Erythroblast (primary cell): ENCODE measurements at places on chromosomes 1 and 21.
A peak's percentile ranks its signal among the peaks of the same experiment; 100 is the strongest.

DNA sequence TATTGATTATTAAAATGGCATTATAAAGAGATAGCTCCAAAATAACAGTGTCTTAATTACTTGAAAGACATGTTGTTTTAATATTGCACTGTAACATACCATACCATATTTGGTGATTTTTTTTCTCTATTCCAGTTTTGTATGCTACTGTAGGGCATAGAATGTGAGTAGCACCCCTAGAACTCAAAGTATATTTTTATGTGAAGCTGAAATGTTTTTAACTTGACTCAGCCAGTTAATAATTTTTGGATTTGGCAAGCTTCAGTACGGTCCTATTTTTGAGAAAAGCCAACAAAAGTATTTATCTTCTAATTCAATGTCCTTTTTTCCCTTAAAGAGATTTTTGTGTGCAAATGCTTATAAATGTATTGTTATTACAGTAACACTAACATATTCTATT is 593.8 kb downstream of the USP25 start:
- no peak for DNase-seq

DNA sequence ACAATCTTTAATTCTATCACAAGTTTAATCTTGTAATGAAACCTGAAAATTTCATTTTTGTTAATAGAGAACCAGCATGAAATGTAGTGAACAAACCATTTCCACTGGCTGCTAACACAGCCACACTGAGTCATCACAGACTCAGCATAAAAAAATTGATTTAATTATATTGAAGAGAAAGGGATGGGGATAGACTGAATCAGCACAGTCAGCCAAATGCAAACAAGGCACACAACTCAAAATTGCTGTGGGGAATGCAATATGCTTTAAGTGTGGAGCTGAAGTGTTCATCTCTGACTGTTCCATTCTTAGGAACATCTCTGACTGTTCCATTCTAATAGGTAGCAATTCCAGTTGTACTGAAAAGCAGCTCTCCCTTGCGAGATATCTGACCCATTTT is 299.8 kb downstream of the MRPL39 start:
- no peak for DNase-seq

- no peak for DNase-seq
Observed at GRCh38 chr1:210709701-210710100, 381.0 kb downstream of the HHAT start.

DNA sequence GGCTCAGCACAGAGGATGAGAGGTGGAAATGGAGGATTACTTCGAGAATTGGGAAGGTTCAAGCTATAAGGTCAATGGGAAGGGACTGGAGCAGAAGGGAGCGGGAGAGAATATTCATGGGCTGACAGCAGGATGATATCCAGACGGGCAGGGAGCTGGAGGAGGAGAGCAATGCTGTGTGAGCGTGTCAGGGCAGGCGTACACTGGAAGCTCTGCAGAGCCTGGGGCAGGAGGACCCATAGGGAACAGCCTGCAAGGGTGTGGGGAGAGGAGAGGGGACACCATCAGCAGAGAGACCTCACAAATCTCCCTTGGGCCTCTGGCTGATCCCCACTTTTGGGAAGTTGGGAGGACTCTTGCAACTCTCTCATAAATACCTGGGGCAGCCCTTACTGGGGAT is 13.7 kb downstream of the CSF1 start:
- DNase-seq = no peak

DNA sequence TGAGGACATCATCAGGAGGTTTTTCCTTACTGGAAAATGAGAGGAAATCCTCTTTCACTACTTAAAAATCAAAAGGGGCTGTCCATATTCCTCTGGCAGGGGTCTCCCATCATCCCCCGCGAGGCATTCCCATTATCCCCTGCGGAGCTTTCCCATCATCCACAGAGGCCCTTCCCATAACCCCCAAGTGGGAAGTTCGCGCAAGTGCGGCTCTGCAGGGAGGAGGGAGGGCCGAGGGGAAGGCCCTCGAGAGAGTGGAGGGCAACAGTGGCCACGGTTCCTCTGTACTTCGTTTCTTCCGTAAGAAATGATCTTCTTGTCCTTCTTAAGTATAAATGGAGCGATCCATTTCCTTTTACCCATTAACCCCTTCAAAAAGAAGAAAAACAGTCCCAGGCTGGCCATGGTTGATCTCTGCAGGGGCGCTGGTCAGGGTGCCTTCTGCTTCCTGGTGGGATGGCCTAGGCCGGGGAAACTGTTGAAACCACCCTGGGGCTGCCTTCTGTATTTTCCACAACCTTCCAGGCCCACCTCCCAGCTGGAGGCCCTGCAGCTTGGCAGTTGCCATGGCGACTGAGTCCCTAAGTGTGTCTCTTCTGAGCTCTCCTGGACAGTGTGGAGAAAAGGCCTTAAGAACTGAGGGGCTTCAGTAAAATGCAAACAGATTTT is 3.6 kb upstream of the RSPH1 start:
- DNase-seq = no peak

DNA sequence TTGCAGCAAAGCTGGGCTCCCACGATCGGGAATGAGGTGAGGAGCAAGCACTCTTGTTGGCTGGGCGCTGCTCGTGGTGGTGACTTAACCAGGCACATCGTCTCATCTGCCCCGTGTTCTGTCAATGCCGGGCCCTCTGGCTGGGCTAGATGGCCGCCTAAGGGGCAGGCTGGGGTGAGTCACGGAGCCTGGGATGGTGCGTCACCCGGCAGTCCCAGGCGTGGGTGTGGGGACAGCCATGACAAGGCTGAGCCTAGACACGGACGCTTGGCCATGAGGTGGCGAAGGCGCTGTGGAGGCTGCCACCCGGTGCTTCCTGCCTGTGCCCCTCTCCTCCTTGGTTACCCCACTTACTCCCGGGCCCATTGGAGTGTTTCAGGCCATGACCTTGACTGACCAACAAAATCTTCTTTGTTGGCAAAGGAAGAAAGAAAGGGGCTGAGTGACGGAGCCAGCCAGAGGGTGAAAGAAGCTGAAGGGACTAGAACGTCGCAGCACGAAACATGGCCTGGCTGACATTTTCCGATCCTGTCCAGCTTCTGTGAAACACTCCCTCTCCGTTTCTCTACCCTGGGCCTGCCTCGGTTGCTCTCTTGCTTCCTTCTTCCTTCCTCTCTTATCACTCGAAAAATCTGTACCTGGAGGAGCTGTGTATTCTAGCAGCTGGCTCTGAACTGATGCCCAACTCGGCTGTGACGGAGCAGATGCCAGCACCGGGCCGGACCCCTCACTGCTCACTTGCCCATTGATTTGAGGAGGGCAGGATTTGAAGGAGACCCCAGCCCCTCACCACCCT is 596 bp downstream of the CD247 start:
- no peak for DNase-seq

GRCh38 chr1:36849956-36850355 is 184.4 kb downstream of the GRIK3 start:
- no peak for DNase-seq

DNA sequence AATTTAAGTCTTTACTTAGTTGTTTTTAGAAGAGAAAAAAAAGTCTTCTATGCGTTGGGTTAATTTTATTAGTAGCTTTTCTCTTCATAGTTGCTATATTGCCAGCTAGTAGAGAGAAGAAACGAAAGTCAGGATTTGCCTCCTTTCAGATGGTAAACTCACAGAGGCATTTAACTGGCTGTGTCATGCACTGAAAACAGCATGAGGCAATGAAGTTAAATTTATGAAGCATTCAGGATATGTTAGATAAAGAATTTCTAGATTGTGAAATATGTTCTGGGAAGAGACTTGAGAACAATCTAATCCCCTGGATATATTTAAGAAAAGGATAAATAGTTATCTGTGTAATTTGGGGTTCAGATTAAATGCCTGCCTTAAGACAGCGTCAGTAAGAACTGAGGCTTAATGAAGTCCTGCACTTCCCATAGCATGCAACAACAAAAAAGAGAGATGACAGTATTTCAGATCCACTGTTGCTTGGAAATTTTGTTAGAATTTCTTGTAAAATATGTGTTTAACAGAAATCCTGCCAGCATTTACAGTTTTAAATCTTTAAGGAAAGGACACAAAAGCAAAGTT is 1.7 kb downstream of the ANGPTL1 start:
- no peak for DNase-seq

GRCh38 chr1:44212355-44213221 is 683 bp upstream of the DMAP1 start:
- DNase-seq = peak; percentile 57

DNA sequence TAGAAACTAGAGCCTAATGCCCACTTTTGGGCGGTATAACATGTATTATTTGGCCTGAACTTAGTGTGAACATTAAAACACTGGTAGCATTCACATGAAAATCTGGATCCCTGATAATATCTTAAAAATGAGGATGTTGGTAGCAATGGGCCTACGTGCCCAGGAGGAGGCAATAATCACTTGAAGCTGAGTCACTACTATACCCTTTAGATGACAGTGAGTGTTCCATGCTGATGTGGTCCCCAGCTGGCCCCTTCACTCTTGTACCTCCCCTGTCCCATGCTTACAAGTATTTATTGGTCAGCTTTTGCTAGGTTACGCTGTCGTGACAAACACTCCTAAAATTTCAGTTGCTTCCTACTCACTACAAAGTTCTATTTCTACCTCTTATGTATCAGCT is 23.0 kb upstream of the POU2F1 start:
- peak; percentile 4 for DNase-seq

DNA sequence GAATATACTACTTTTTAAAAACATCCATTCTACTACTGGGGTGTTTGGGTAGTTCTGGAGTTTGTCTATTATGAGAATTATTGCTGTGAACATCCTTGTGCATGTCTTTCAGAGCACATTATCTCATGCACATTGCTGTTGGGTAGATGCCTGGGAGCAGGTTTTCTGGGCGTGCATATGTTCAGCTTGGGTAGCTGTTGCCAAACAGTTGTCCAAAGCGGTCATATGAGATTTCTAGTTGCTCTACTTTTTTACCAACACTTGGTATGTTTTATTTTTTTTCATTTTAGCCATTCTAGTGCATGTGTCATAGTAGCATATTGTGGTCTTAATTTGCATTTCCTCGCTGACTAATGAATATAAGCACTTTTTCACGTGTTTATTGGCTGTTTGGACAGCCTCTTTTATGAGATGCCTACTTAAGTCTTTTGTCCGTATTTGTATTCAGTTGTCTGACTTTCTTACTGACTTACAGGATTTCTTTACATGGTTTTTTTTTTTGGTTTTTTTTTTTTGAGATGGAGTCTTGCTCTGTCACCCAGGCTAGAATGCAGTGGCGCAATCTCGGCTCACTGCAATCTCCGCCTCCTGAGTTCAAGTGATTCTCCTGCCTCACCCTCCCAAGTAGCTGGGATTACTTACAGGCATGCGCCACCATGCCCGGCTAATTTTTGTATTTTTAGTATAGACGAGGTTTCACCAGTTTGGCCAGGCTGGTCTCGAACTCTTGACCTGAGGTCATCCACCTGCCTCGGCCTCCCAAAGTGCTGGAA is 18.1 kb downstream of the ZDHHC18 start:
- no peak for DNase-seq

DNA sequence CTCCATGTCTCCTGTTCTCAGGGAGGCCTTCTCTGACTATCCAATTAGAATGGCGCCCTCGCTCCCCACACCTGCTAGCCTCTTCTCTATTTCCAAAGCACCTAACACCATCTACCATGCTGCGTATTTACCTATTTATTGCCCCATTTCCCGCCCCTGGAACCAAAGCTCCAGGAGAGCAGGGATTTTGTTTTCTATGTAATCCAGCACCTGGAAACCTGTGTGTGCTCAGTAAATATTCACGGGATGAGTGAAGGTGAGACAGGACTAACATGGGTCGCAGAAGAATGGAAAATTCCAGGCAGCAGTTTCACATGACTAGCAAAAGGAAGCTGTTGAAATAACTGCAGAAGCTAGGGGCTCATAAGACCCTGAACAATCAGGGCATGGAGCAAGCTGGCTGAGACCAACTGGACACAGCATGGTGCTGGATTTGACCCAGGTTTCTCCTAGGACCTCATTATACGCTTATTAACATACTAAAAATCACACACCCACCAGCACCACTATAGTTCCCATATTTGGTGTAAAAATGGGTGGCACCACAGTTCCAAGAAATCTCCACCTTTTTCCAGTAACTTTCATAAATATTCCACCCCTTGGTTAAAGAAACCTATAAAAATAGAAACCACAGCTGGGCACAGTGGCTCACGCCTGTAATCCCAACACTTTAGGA is 15.1 kb upstream of the TENT5B start:
- no peak for DNase-seq

GRCh38 chr1:178684542-178685000 is 40.5 kb upstream of the RALGPS2 start:
- no peak for DNase-seq

- no peak for DNase-seq
Observed at GRCh38 chr1:208149776-208150514, 94.2 kb downstream of the PLXNA2 start.

DNA sequence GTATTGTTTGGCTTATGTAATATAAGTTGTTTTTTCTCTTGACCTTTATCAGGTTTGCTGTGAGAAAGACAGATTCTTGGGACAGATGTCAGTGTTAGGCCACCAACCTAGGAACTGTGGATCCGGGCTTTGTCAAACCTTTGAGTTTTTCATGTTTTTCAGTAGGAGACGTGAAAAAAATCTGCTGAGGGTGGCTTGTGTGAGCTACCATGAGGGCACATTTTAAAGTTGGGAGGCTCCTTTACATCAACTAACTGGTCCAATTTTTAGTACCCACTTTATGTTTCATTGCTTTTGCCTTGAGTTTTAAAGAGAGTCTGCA is 801 bp downstream of the RPS6KC1 start:
- DNase-seq = peak; percentile 40

- DNase-seq = no peak
Observed at GRCh38 chr1:47561523-47562007, 123.7 kb downstream of the FOXD2 start.

DNA sequence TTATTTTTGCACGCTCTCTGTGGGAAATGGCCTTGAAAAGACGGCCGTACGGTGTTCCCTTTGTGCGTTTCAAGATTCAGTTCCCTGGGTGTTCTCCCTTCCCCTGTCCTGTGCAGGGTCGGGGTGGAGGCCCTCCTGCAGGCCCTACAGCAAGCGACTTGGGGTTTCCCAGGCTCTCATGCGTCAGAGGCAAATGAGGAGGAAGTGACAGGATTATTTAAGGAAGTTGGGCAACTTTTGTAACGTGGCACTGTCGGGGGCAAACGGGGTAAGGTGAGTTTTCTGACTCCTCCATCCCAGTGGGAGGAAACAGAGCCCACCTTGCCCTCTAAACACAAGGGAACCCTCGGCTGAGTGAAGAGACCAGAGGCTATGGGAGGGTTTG is 16.1 kb upstream of the AJAP1 start:
- no peak for DNase-seq

GRCh38 chr1:71647513-71648300 is 566.9 kb upstream of the ZRANB2 start:
- no peak for DNase-seq

GRCh38 chr1:199766218-199766792 is 261.2 kb upstream of the NR5A2 start:
- DNase-seq = no peak

- DNase-seq = peak; percentile 63
Observed at GRCh38 chr1:9721606-9722377, 70.3 kb downstream of the PIK3CD start.

GRCh38 chr1:109902204-109902985 is 8.3 kb upstream of the CSF1 start:
- no peak for DNase-seq

- DNase-seq = no peak
Observed at GRCh38 chr1:235402457-235403200, 35.4 kb downstream of the TBCE start.

GRCh38 chr1:237570530-237570929 is 320.2 kb downstream of the ZP4 start:
- peak; percentile 1 for DNase-seq

GRCh38 chr21:29583424-29583924 is 284.8 kb downstream of the BACH1 start:
- no peak for DNase-seq

GRCh38 chr1:166819974-166820373 is 19.3 kb upstream of the POGK start:
- no peak for DNase-seq
